ENCODE measurements at places on chromosomes 3 and 15.

- DNase-seq = no peak
Measured at GRCh38 chr3:159892801-159893200, 95.8 kb upstream of the IL12A start.

DNA sequence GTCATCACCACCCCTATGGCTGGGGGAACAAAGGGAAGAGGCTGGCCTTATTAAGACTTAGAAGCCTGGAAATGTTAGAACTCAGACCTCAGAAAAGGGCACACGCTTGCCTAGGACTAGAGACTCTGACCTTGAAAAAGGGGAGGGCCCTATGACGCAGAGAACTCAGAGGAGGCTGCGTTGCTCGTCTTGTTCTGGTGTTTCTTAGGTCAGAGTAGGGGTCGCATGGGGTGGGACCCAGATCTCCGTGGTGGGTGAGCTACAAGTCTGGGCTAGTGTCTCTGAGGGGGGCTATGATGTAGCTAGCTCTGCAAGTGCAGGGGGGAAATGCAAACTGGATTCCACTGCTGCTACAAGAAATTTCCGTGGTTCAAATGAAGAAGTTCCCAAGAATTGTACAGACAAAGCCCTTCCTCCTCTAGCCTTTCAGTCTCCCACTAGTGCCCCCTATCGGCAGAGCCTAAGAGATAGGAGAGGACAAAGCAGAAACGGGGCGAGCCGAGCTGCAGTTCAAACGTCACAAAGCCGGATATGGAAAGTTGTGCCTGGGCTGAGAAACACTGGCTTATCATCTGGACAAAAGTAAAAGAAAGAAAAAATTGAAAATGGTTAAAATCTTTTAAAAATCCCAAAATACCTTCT, 392.9 kb upstream of the ROBO2 start:
- no peak for DNase-seq

- no peak for DNase-seq
Measured at GRCh38 chr3:153348457-153349107, 186.6 kb downstream of the RAP2B start.

DNA sequence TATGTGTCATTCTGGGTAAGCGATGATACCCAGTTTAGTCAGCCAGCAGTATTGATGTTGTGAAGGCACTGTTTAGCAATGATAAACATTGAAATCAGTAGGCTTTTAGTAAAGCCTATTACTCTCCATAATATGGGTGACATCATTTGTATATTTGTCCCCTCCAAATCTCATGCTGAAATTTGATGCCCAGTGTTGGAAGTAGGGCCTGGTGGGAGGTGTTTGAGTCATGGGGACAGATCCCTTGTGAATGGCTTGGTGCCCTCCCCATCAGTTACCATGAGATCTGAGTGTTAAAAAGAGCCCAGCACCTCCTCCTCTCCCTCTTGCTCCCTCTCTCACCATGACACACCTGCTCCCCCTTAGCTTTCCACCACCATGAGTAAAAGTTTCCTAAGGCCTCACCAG, 31.4 kb upstream of the FAN1 start:
- no peak for DNase-seq
